ENCODE measurements at places on chromosomes 2 and 18.

- DNase-seq, result no peak
Observed at GRCh38 chr2:162676515-162676914, 162.1 kb downstream of the KCNH7 start.

DNA sequence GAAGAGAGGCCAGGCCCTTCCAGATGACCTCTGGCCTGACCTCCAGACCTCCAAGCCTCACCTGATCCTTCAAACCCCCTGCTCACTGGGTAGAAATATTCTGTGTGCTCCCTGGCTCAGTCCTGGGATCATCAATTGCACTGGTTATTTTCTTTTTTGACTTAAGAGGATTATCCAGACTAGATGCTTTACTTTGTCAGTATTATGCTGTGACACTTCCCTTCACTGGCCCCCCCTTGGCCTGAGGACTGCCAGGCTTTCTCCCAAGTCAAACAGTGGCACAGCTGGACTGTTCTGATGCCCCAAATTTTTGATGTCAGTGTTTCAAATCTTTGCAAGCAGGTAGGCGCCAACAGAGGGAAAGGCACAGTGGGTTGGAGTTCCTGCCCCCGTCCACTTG lies 156.3 kb upstream of the SKOR2 start:
- no peak for DNase-seq

GRCh38 chr2:12556762-12557161 lies 160.0 kb upstream of the TRIB2 start:
- DNase-seq, result no peak

DNA sequence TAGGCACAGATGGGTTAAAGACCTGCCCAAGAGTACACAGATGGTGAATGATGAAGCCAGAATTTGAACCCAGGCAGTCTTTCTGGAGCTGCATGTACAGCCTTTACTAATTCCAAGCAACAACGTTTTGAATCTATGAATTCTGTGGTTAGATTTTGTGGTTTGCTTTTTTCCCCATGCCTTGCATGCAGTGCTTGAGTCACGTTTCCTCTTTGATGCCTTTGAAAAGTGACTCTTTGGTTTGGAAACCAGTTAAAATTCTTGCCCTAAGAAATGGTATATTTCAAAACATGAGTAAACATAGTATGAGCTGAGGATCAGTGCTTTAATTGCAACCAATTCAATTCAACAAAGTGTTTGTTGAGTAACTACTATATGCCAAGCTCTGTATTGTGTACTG lies 48.2 kb upstream of the PPM1B start:
- DNase-seq, result no peak

GRCh38 chr18:21134895-21135294 lies 23.3 kb upstream of the ROCK1 start:
- no peak for DNase-seq

GRCh38 chr2:68195096-68195495 lies 37.4 kb downstream of the PNO1 start:
- DNase-seq, result no peak

GRCh38 chr2:133484106-133484505 lies 84.2 kb downstream of the NCKAP5 start:
- DNase-seq, result no peak

GRCh38 chr2:202885190-202885589 lies 13.6 kb upstream of the ICA1L start:
- DNase-seq, result no peak

DNA sequence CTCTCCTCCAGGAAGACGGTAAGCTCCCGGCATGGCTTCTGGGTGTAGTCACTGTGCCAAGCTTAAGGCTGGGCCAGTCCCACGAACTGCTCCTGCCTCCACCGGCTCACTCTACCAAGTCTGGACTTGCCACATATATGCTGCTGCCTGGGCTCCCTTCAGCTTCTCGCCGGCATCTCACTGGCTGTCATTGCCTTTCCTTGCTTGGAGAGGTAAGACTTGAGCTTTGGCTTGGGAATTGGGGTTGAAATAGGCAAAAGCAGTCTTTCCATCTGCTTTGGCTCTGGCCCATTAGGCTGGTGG lies 481.0 kb downstream of the TGIF1 start:
- DNase-seq, result no peak

DNA sequence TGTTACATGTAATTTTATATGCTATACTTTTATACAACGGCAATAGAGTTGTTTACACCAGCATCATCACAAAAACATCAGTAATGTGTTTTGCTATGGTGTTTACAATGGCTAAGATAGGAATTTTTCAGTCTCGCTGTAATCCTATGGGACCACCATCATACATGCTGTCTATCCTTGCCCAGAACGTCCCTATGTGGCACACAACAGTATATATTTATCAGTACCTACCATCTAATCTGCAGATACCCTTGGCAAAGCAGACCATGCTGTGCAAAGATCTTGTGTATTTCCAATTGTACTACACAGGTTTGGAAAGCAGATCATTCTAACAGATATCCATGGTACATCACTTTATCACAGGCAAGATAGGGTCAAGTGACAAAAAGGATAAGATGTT lies 15.3 kb downstream of the RPL31 start:
- DNase-seq, result no peak

All from activated CD8-positive, alpha-beta memory T cell treated with anti-CD3 and anti-CD28 coated beads for 48 hours (primary cell).